ENCODE measurements at places on chromosomes 7 and 10. TPM values are rescaled to one million over a fixed set of nuclear protein-coding genes. Genes with fewer than 3 reads are reported as not detected.

GRCh38 chr7:141928845-141929195 lies 12.6 kb downstream of the OR9A4 start:
- H3K36me3 ChIP-seq, result no peaks in the 10 kb centered on the region
- DNase-seq, result no peak
- H3K4me1 ChIP-seq, result no peaks in the 10 kb centered on the region
- H3K27me3 ChIP-seq, result no peaks in the 10 kb centered on the region

- H3K27ac ChIP-seq, result peak overlapping the region; percentile 72
- H3K4me3 ChIP-seq, result no peak overlapping the region
- H3K36me3 ChIP-seq, result no peaks in the 10 kb centered on the region
- H3K27me3 ChIP-seq, result no peaks in the 10 kb centered on the region
Measured at GRCh38 chr7:24963218-24963617, 16.8 kb downstream of the OSBPL3 start.

Gene PTPN20
- 3.1 TPM for total RNA-seq

DNA sequence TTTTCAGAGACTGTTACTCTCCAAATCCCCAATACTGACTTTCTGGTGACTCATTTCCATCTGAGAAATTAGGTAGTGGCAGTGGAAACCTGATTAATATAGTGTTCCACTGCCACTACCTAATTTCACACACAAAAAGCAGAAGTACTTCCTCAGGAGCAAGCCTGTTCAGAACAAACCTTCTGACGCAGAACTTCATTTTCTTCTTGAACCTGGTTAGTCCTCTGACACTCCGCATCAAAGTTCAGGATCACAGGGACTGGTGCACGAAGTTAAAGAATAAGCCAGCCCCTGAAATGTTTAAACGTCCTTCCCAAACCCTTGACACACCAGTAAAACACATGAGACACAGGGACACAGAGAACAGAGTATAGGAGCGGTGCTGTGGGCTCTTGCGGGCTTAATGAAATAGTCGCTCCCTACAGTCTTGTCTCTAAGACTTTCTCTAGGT lies 4.4 kb downstream of the WDR91 start:
- H3K4me1 ChIP-seq, result peaks cover 7% of the 10 kb centered on the region
- H3K27me3 ChIP-seq, result no peaks in the 10 kb centered on the region
- H3K27ac ChIP-seq, result no peak overlapping the region
- H3K4me3 ChIP-seq, result no peak overlapping the region
- no peak for DNase-seq
- peaks cover 60% of the 10 kb centered on the region for H3K36me3 ChIP-seq

DNA sequence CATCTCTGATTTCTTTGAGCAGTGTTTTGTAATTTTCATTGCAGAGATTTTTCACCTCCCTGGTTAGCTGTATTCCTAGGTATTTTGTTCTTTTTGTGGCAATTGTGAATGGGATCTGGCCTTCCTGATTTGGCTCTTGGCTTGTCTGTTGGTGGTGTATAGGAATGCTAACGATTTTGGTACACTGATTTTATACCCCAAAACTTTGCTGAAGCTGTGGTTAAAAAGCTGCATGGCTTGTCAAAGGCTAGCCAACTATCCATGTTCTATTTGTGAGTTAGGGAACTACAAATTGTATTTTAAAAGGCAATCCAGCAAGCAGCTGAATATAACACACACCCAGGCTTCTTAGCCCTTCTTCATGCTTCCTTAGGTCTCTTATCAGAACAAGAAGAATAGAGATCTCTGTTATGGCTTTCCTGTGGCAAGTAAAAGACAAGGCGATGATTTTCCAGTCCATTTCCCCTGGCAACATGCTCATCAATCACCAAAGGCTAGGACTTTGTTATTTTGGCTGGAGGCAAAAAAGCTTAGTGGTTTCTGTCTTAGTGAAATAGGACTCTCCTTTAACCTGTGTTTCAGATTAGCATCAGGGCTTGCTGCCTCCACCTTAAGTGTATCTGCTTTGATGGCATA lies 77.5 kb downstream of the CDK6 start:
- no peak for DNase-seq
- H3K4me3 ChIP-seq, result no peak overlapping the region
- H3K27ac ChIP-seq, result no peak overlapping the region
- no peaks in the 10 kb centered on the region for H3K4me1 ChIP-seq

- no peaks in the 10 kb centered on the region for H3K27me3 ChIP-seq
- no peak for DNase-seq
- no peaks in the 10 kb centered on the region for H3K36me3 ChIP-seq
- no peak overlapping the region for H3K27ac ChIP-seq
- no peak overlapping the region for H3K4me3 ChIP-seq
Measured at GRCh38 chr7:86667732-86668131, 24.0 kb downstream of the GRM3 start.

DNA sequence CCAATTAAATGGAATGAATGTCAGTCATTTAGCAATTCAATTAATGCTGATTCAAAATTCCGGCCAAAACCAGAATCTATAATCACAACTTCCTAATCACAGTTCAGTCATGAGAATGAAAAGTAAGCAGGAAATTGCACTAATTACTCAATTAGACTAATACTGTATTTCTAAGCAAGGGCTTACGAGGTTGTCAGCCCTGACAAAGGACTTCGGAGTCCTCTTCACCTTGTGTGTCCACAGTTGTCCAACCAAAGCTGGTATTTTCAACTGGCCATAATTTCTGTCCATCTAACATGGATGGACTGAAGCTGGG lies 17.4 kb downstream of the CPA1 start:
- no peak for DNase-seq
- H3K4me1 ChIP-seq, result no peaks in the 10 kb centered on the region

Gene OR2A1
- 0.84 TPM for total RNA-seq

DNA sequence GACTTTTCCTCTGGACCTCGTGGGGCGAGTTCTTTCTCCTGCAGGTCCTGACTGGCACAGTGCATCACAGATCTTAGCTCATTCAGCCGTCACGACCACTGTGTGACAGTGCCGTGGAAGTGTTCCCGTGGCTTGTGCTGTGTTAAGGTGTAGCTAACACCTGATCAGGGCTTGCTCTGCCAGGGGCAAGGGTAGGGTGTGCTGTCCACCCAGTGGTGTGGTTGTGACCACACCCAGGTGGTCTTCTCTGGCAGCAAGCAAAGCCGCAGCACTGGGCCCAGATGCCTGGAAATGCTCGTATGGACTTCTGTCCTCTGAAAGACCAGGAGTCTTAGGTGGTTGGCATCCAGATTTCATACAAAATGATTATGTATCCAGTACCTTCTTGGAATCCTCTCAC lies 86.2 kb downstream of the GLRX3 start:
- no peak for DNase-seq
- no peaks in the 10 kb centered on the region for H3K27me3 ChIP-seq
- H3K27ac ChIP-seq, result no peak overlapping the region
- H3K4me3 ChIP-seq, result no peak overlapping the region
- H3K4me1 ChIP-seq, result no peaks in the 10 kb centered on the region
- no peaks in the 10 kb centered on the region for H3K36me3 ChIP-seq

GRCh38 chr7:141072548-141073172 lies 1.2 kb upstream of the TMEM178B start:
- no peak overlapping the region for H3K27ac ChIP-seq
- H3K4me3 ChIP-seq, result peak overlapping the region; percentile 42
- peak; percentile 34 for DNase-seq
- H3K4me1 ChIP-seq, result no peaks in the 10 kb centered on the region
- H3K36me3 ChIP-seq, result no peaks in the 10 kb centered on the region

Gene AUTS2
- 85.1 TPM for total RNA-seq

Gene GFRA1
- 104 TPM for total RNA-seq

Gene BTBD16
- total RNA-seq, result 0.42 TPM

Gene VSTM4
- total RNA-seq, result 18.2 TPM

Gene GPR158
- total RNA-seq, result under 0.01 TPM

Gene NAMPT
- total RNA-seq, result 270 TPM

GRCh38 chr7:115116773-115117715 lies 195.2 kb downstream of the MDFIC start:
- no peak overlapping the region for H3K4me3 ChIP-seq
- no peak overlapping the region for H3K27ac ChIP-seq
- no peaks in the 10 kb centered on the region for H3K36me3 ChIP-seq
- no peaks in the 10 kb centered on the region for H3K27me3 ChIP-seq

- no peaks in the 10 kb centered on the region for H3K27me3 ChIP-seq
- no peak overlapping the region for H3K4me3 ChIP-seq
- peak overlapping the region; percentile 2 for H3K27ac ChIP-seq
- H3K36me3 ChIP-seq, result no peaks in the 10 kb centered on the region
Measured at GRCh38 chr7:95684505-95684904, 87.8 kb upstream of the DYNC1I1 start.

GRCh38 chr10:15237351-15237750 lies 68.9 kb upstream of the NMT2 start:
- no peak for DNase-seq
- H3K27ac ChIP-seq, result peak overlapping the region; percentile 26
- H3K4me1 ChIP-seq, result no peaks in the 10 kb centered on the region

GRCh38 chr7:137078781-137079180 lies 210.3 kb downstream of the CHRM2 start:
- H3K36me3 ChIP-seq, result no peaks in the 10 kb centered on the region
- H3K4me3 ChIP-seq, result no peak overlapping the region
- no peak for DNase-seq
- no peak overlapping the region for H3K27ac ChIP-seq

DNA sequence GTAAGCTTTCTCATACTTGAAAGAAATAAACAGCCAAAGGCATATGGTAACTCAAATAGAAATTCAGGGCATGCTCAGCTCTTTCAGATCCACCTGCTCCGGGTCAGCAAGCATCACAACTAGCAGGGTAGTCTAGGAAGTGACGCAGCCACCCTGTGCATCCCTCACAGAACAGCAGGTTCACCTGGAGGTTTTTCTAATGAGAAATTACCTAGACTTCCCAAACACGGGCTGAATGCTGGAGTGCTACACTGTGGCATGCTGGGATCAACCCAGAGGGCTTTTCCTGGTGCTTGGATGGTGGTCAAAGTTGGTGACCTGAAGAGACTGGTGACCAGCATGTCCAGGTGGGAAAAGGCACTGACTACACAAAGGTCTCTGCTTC lies 66.8 kb upstream of the DNAJB6 start:
- H3K27me3 ChIP-seq, result no peaks in the 10 kb centered on the region
- H3K27ac ChIP-seq, result no peak overlapping the region
- H3K4me1 ChIP-seq, result peaks cover 29% of the 10 kb centered on the region
- peaks cover 64% of the 10 kb centered on the region for H3K36me3 ChIP-seq
- DNase-seq, result no peak

- no peaks in the 10 kb centered on the region for H3K36me3 ChIP-seq
- no peaks in the 10 kb centered on the region for H3K4me1 ChIP-seq
- no peaks in the 10 kb centered on the region for H3K27me3 ChIP-seq
- H3K4me3 ChIP-seq, result no peak overlapping the region
- H3K27ac ChIP-seq, result no peak overlapping the region
Measured at GRCh38 chr10:61302124-61302523, 151.1 kb downstream of the TMEM26 start.

DNA sequence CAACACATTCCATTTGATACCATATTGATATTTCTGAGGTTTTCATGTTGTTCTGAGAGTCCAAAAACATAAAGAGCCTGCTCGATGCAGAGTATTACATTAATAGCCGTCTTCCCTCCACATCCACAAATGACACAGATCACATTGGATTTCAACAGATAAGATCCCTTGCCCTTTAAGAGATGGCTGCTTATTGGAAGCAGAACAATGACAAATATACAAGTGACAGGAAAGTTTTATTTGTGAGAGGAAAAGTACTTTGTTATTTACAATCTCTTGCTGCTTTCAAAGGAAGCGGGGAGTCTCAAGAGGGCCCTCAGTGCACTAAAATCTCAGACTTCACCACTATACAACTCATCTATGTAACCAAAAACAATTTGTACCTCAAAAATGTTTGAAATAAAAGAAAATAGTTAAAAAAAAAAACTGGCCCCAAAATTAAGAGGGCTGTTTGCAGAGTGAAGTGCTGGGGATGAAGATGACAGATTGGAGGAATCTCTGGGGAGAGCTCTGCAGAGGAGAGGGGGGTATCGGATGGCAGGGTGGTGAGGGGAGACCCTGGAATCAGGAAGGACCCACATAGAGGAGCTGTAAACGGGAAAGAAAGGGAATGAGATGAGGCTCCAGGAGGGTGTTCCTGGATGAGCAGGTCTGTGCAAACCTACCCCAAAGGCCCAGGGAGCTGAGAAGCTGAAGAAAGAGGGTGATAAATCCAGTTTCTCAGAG lies 42.5 kb upstream of the ZNF438 start:
- H3K27ac ChIP-seq, result no peak overlapping the region
- peaks cover 24% of the 10 kb centered on the region for H3K4me1 ChIP-seq
- H3K4me3 ChIP-seq, result no peak overlapping the region
- H3K27me3 ChIP-seq, result no peaks in the 10 kb centered on the region
- DNase-seq, result no peak

DNA sequence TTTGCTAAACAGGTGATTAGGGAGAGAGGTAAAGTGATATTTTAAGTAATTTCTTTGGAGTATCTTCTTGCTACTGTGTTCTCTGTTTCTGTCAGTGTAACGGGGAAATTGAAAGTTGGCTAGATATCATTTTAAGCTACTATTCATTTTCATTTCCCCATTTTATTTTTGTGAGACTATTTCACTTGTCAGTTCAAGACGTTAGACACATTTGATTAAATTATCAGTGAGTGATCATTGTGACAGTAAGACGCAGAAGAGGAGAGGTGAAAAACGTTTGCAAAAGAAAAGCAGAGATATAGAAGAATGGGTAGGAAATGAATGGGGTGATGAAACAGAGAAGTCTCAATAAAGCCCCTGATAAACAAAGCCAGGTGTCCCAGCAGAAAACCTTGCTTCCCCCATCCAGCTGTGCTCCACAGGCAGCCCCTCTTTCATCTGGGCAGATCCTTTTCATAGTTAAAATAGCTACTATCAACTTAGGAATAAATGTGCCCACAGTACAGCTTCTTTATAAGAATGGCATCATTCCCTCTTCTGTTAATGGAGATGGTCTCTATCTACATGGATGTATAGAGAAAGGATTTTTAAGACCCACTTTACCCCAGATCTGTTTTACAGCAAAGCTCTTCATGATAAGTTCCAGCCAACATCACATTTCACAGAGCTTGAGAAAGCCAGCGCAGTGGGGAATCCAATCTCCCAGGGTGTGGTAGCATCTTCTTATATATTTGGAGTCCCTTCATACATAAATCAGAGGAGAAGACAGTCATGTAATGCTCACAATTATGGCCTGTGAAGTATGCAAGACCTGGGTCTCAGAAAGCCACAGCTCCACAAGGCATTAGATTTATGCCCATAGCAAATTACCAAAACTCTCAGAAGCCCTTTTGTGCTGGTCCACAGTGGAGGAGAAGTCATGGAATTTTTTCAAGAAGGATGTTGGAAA lies 138.1 kb upstream of the ITGB1 start:
- no peak for DNase-seq
- no peak overlapping the region for H3K27ac ChIP-seq
- no peak overlapping the region for H3K4me3 ChIP-seq

GRCh38 chr10:127854769-127855590 lies 37.8 kb downstream of the CLRN3 start:
- no peaks in the 10 kb centered on the region for H3K4me1 ChIP-seq
- no peak overlapping the region for H3K27ac ChIP-seq
- no peak for DNase-seq
- H3K36me3 ChIP-seq, result no peaks in the 10 kb centered on the region
- H3K4me3 ChIP-seq, result no peak overlapping the region

Gene SLC25A13
- total RNA-seq, result 29.7 TPM

GRCh38 chr7:141884539-141885225 lies 31.5 kb upstream of the OR9A4 start:
- no peaks in the 10 kb centered on the region for H3K27me3 ChIP-seq
- H3K36me3 ChIP-seq, result no peaks in the 10 kb centered on the region
- H3K4me3 ChIP-seq, result no peak overlapping the region
- no peak overlapping the region for H3K27ac ChIP-seq
- H3K4me1 ChIP-seq, result no peaks in the 10 kb centered on the region
